ENCODE measurements at places on chromosomes 3 and 15.

- DNase-seq: no peak
These were observed 26.9 kb upstream of the LCTL start for GRCh38 chr15:66592505-66593218.

GRCh38 chr3:173921732-173922131 lies 524.2 kb downstream of the NLGN1 start:
- DNase-seq: no peak

DNA sequence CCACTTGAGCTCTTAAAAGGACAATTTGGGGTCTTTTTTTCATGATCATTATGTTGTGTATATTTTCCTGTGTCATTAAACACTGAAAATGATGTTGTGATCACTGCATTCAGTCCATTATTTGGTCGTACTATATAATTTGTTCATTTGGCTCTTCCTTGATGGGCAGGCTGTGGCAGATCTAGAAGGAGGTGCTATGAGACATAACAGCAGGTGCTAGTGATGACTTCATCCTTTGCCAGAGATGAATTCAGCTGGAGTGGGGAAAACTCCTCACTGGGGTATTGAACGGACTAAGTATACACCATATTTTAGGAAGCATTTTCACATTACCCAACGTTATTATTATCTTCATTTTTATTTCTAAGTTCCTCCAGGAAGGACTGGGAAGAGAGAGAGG lies 12.0 kb downstream of the CMTM7 start:
- no peak for DNase-seq

- no peak for DNase-seq
These were observed 228.2 kb downstream of the TBL1XR1 start for GRCh38 chr3:176969066-176969465.

GRCh38 chr3:177811112-177811511 lies 613.8 kb upstream of the TBL1XR1 start:
- no peak for DNase-seq

GRCh38 chr3:155663467-155664212 lies 81.2 kb downstream of the PLCH1 start:
- no peak for DNase-seq

Measured in activated CD8-positive, alpha-beta memory T cell treated with anti-CD3 and anti-CD28 coated beads for 1 hour (primary cell).